MCF 10A (cell line): ENCODE measurements at places on chromosomes 12 and 14.

DNA sequence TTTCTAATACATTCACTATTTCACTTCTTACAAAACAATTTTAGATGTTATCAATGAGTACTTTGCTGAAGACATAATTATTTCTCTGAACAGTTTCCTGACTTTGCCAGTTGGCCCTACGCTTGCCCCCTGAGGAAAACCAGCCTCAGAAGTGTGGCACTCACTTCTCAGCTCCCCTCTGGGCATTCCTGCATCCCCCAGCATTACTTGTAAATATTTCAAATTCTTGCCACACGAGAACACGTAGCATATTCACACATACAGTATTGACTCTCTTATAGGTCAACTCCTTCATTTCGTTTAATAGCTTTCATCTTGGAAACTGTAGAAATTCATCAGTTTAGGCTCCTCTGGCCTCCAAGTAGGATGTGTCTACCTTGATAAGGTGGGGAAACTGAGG, 65.2 kb downstream of the OTX2 start:
- DNase-seq: no peak

DNA sequence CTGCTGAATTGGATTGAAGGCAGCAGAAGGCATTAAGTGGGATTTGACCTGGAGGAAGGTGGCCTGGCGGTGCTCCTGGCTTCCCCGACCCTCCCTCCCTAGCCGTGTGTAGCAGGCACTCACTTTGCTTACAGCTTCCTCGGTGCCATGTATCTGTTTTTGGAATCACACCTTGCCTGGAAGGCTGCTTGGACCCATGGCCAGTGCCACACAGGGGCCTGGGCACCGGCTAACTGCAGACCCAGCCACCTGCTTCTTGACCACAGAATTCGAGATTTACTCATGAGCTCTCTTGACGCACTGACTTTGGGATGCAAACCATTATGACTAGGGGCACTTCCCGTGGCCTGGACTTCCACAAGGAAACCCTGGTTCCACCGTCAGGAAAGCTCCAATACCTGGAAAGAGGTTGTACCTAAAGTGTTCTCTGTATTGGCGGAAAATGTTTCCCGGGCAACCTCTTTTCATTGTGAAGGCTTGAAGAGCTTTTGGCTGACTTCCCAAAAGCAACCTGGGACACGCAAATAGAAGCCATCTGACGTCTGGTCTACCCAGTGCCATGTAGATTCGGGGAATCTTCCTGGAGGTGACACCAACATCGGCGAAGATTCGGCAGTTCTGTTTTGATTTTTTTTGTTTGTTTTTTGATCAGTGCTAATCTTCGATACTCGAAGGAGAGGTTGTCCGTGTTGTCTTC, 125.6 kb upstream of the RTL1 start:
- no peak for DNase-seq

GRCh38 chr12:111111681-111112080, 191.3 kb upstream of the MYL2 start:
- DNase-seq: no peak

DNA sequence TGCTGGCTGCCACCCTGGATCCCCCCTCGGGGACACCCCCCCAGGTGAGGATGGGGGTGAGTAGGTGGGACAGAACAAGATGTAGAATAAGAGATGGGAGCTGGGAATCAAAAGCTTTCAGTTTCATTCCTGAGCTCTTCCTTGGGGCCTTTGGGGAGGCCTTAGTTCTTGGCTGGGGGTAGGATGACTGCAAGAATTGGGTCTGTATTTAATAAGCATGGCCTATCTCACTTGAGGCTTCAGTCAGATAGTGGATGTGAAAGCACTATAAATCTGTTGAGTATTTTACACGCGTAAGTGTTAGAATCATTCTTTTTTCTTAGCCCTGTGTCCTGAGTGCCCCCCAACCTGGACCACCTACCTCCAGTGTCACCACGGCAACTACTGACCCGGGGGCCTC, 4.6 kb downstream of the MBD6 start:
- no peak for DNase-seq

DNA sequence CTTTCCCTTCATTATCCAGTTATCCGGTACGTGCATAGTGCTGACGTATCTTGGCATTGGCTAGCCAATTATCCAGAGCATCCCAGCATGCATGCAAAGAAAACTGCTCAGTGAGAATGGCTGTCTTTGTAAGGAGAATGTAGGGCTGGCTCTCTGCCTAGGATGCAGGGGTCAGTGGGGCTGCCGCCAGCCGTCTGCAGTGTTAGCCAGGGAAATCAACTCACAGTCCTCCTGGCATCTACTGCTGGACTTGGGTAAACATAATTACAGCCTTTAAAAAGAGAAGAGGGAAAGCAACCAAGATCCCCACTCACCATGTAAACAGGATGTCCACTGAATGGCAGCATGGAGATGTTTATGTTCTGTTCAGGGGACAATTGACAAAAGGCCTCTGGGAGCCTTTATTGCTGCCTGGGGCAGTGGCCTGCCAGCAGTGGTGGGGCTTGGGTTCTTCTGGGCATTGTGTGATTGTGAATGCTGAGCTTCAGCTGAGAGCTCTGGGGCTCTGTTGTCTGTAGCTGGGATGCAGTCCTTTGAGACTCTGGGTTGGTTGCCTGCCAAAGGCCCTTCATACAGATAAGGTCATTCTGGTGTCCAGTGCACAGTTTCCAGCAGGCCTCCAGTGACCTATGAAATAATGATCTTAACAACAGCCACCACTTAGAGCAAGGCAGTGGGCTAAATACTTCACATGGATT, 121.8 kb downstream of the TBC1D30 start:
- no peak for DNase-seq

- DNase-seq: no peak
Observed at GRCh38 chr12:13106666-13107065, 3.2 kb upstream of the GSG1 start.

DNA sequence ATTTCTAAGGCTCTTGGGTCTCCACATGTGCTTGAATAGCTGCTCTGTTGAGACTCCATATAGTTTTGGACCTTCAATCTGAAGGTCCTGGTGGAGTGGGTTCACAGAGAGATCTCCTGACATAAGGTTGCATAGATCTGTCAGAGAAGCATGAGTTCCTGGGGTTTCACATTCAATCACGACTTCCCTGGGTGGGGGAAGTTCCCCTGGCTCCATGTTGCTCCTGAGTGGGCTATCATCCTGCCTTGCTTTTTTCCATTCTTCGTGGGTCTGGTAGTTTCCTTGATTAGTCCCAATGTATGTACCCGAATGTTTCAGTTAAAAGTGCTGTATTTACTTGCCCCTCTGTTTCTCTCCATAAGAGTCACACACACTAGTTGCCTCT, 181.8 kb downstream of the RASSF9 start:
- no peak for DNase-seq

- no peak for DNase-seq
Observed at GRCh38 chr14:32457213-32457920, 128.3 kb downstream of the AKAP6 start.
